ENCODE measurements at places on chromosomes 4 and X.

- no peak for DNase-seq
Measured at GRCh38 chr4:168212656-168213055, 105.9 kb downstream of the DDX60 start.

DNA sequence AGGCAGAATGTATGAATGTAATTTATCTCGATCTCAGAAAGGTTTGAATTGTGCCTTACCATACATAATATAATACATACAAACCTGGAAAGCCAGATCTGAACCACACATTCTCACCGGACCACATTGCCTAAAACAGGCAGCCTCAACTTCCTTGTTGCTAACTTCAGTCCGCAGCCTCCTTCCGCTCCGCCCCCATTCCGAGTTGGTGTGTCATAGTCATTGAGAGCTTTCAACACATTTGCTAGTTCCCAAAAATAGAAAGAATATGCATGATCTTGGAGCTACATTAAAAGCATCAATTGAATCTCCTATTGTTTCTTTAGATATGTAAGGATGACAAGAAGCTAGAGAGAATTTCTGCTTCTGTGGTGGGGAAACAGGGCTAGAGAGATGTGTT, 127.2 kb downstream of the ARHGEF9 start:
- no peak for DNase-seq

GRCh38 chrX:69110116-69110530, 55.1 kb downstream of the PJA1 start:
- no peak for DNase-seq

DNA sequence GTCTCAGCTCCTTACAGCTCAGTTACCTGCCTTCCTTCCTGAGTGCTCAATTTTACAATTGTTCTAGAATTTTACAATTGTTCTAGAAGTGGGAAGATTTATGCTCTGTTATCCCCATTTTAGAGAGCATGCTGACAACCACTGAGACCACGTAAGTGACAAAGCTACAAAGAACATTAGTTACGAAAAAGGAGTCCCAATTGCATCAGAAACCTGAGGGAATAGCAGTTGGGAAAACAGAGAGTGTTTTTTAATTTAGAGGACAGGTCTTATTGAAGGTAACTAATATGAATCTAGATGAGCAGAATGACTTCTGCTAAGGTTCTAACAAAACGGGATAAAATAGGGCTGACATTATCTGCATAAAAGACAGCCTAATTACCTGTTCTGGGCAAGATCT, 103.3 kb downstream of the THOC2 start:
- no peak for DNase-seq

DNA sequence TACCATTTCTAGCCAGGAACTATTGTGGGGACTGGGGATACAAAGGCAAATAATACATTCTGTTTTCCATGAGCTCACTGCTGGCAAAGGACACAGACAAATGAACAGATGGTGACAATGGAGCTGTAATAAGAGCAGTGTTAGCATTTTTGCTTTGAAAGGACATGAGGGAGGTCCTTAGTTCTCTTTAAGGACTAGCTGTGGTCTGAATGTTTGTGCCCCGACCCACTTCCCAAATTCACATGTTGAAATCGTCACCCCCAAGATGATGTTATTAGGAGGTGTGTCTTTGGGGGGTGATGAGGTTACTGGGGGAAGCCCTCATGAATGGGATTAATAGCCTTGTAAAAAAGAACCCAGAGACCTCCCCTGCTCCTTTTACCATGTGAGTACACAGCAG, 30.3 kb downstream of the CCNG2 start:
- no peak for DNase-seq

DNA sequence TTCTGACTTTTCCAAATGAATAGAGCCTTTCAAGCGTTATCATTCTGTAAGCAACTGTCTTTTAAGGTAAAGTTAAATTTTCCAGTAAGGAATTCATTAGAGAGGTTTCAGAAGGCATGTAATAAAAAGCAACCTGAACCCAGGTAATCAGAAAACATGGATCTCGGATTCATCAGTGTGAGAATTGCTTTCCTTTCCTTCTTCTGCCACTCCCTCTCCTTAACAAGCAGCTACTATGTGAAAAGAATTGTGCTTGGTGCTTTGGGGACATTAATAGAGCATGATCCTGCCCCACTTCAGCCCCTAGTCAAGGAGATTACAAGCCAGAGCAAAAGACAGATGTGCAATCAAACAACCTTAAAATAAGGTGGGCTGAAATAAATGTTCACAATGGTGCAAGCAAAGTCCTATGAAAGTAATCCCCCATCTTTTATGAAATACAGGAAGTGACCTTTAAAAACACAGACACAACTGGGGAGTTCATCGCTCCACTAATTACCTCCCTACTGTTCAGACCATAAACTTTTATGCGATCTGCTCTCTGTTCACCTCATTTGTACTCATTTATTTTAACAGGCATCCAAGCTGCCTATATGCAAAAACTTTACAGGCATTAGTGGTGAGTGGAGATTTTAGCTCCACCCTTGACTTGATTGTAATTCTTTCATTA, 122.9 kb upstream of the RASGEF1B start:
- no peak for DNase-seq

GRCh38 chr4:66451741-66452140, 781.5 kb upstream of the EPHA5 start:
- DNase-seq, result no peak

- no peak for DNase-seq
Measured at GRCh38 chr4:142236268-142236667, 599.9 kb downstream of the IL15 start.

DNA sequence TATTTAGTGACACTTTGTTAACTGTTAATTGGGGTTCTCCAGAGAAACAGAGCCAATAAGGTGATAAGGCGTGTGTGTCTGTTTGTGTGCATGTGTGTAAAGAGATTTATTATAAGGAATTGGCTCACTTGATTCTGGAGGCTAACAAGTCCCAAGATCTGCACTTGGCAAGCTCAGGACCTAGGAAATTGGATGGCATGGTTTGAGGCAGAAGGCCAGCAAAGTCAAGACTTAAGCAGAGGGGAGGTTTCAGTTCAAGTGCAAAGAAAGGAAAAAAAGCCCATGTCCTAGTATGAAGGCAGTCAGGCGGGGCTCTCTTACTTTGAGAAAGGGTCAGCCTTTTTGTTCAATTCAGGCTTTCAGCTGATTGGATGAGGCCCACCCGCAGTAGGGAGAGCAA, 314.1 kb downstream of the BMPR1B start:
- DNase-seq, result no peak

- DNase-seq, result no peak
Measured at GRCh38 chr4:184599492-184600135, 49.6 kb downstream of the CASP3 start.

DNA sequence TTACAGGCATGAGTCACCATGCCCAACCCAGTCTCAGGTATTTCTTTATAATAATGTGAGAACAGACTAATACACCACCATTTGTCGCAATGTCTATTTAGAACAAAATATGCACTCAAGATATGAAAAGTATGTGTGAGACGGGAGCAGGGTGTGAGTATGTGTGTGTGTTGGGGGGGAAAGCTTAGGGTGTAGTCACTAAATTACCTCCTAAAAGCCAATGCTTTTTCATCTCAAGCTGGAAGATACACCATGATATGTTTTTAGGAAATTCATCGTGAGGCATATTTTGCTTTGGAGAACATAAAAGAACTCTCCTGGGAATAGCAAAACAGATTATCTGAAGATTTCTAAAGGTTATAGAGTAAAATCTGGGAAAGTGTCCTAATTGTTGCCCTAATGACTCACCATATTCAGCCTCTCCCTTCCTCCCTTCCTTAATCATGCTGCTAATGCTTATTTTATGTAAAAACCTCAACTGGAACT, 262.7 kb downstream of the PDHA2 start:
- DNase-seq, result no peak

DNA sequence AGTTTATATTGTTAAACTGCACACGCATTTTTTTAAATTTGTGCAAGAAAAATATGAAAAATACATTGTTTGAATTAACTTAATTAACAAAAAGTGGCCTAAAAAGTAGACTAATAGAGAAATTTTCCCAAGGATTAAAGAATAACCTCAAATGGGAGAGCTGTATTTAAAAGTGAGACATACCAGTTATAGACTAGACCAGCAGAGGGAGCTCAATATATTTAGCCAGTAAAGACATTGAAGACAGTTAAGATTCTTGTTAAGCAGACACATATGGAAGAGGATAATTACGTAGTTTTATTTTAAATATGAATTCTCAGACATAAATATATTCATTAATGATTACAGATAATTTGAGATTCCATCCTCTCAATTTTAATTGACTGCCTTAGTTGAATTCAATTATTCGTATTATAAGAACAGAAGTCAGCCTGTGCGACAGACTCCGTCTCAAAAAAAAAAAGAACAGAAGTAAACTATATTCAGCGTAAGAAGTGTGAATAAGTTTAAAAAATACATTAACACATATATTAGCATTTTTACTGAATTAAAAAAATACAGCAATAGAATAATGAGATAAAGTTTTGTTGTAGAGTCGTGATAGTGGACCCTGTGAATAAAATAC, 64.8 kb downstream of the GLRA3 start:
- no peak for DNase-seq

- no peak for DNase-seq
Measured at GRCh38 chrX:133333154-133333750, 82.0 kb downstream of the GPC4 start.

Data from activated CD8-positive, alpha-beta memory T cell treated with anti-CD3 and anti-CD28 coated beads for 4 hours (primary cell).